ENCODE measurements at places on chromosomes 12 and 14.

DNA sequence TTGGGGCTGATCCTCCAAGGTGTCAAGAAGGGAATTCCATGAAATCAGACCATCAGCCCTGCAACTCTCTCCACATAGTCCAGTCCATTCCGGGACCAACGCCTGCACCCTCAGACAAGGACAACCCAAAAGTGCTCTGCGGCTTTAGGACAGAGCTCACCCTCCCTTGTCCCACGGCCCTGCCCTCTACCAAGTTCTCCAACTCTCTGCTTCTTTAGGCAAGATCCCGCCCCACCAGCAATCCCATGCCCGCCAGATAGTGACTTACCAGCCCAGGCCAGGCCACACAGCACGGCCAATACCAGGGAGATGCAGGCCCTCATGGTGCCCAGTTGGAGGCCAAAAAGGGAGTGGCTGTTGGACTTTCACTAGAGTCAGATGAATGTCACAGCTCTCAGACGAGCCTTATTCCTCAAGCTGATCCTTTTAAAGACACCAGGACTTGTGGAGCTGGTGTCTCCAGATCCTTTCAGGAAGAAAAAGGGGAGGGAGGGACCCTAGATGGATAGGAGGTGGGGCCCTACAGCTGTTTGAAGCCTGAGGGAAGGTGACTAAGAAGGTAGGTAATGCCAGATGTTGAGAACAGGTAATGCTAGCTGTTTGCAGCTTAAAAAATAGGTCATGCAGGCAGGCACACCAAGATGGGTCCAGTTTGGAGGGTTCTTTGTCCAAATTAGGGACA is at the start of gene ENDOU:
TSS of gene ENDOU (minus strand) at position 400 of the 682 bp plus-strand sequence. CDS start at position 323, 77 bp downstream.
- DNase-seq: no peak

DNA sequence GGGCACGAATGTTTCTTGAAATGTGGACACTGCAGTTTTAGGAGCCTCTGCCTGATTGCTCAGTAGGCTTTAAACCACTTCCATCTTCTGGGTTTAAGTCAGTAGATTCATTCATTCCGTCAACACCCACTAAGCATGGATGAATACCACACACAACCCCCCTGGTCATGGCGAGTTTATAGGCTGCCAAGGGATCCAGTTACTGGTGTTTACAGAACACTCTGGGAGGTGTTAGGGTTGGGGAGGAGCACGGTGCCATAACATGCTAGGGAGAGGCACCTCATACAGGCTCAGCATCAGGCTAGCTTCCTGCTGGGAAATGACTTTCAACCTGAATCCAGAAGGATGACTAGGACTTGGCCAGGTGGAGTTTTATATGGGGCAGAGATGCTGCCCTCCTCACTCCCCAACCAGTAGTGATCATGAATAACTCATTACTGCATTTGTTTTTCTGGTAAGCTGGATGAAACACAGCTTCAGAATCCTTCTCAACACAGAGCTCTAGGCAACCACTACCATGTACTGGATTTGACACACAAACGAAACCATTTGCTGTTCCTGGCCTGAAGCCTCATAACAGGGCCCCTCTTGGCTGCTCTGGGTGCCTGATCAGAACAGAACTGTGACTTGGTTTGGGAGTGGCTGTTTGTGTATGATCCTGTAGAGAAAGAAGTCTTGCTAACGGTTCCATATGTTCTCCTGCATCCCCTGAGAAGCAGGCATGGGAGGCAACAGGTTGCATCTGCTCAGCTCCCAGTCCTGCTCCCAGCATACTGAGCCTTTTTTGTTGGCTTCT is 47.9 kb downstream of the FBXW8 start:
- no peak for DNase-seq

DNA sequence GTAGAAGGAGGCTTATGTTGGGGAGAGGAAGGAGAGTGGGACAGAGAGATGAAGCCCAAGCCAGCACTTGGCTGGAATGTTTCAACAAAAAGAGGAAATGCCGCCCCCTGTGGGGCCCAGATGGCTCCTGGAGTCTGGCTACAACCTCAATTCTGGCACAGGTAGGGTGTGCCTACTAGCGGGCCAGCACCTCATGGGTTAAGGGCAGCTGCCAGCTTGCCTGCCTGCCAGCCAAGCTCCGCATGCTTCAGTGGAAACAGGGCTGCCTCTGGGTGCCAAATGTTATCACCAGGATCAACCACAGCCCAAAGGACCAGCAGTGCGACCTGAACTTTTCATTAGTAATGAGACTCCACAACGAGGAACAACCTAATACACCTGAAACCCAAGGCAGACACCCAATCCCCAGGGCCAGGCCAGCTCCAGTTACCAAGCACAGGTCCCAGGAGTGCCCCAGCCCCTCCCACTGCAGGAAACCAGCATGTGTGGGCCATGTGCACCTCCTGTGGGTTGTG is 11.3 kb downstream of the RAB15 start:
- no peak for DNase-seq

- no peak for DNase-seq
These were observed 18.3 kb downstream of the SLC17A8 start for GRCh38 chr12:100375038-100375735.

GRCh38 chr12:41514021-41514777 is 326.1 kb downstream of the PDZRN4 start:
- DNase-seq: no peak

DNA sequence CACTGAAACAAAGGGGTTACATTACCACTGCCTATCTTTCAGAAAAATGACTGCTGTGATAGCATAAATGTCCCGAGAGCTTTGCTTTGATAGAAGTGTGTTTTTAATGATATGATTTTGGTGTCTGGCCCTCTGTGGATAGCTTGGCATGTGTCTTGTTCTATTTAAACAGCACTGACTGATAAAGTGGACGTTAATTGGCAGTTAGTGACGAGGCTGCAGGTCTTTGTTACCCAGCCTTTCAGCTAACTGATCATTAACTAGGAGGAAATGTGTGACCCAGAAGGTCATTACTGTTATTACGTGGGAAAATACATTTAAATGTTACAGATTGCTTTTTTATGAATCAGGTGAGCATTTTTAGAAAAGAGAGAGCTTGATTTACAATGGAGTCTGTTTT is 428.3 kb downstream of the DIO2 start:
- DNase-seq: no peak

DNA sequence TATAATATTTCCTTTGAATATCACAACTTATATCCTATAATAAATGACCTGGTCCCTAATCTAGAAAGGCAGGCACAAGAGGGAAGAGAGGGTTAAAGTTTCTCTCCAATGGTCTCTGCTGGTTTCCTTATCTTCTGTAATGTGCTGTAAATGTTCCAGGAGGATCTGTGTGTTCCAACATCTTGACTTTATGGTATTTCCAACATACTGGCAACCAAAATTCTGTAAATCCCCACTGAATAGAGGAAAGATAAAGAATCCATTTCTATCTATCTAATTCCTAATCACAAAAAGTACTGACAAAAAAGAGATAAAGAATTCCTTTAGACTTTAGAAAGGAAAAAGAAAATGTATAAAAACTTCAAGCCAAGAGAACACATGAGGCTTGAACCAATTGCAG is 146.4 kb upstream of the CCDC198 start:
- no peak for DNase-seq

GRCh38 chr12:65280306-65280705 is 1.8 kb downstream of the MSRB3 start:
- DNase-seq: no peak

DNA sequence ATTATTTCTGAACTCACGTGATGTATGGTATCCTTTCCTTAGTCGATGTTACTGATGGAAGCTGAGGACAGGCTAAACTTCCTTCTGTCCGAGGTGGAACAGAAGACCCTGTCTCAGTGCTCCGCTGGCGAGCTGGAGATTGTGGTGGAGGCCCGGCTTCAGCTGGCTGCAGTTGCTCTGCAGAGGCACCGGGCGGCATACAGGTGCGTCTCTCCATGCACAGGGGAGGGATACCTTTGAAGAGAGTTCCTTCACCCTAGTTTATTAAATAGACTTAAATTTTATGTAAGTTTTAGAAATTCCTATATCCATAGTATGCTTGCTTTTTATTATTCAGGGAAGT is 186.7 kb upstream of the NEDD1 start:
- DNase-seq: no peak

DNA sequence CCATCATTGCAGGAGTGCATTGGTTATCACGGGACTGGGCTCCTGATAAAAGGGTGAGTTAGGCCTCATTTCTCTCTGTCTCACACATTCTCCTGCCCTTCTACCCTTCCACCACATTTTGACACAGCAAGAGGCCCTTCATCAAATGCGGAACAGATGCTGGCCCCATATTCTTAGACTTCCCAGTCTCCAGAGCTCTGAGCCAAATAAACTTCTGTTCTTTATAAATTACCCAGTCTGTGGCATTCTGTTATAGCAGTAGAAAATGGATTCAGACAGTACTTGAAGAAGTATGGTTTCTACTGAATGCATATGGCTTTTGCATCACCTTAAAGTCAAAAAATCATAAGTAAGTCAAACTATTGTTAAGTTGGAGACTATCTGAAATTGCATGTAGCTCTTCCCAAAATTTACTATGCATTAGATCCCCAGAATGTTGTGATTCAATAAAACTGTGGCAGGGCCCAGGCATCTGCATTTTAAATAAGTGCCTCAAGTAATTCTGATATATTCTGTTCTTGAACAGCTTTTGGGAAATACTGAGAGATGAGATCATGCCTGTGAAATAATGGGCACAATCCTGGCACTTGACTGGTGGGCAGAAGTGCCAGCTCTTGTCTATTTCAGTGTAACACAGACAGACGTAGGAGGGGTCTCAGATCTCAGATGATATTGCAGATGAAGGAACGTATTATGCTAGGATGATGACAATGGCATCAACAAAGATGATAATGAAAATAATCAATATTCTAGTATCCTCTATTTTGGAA is 68.2 kb downstream of the E2F7 start:
- no peak for DNase-seq

GRCh38 chr12:67271976-67272375 is 2.8 kb downstream of the CAND1 start:
- no peak for DNase-seq

- DNase-seq: no peak
These were observed 30.4 kb upstream of the SUPT16H start for GRCh38 chr14:21414137-21414631.

- no peak for DNase-seq
These were observed 4.9 kb upstream of the WIF1 start for GRCh38 chr12:65125975-65126374.

DNA sequence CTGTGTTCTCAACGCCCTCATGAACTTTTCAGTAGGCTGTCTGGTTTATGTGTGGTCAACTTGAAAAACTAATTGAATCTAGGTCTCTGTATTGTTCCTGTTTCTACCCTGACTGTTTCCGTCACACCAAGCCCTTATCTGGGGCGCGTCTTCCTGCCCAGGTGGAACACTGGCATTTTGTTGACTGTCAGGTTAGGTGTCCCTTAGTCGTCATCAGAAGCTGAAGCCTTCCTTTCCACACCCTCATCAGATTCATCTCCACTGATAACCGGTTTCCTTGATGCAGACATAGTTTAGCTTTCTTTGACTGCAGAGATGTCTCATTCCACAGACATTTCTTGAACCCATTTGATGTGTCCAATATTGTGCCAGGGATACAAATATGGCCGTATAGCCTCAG is 96.5 kb downstream of the DUSP16 start:
- DNase-seq: no peak

DNA sequence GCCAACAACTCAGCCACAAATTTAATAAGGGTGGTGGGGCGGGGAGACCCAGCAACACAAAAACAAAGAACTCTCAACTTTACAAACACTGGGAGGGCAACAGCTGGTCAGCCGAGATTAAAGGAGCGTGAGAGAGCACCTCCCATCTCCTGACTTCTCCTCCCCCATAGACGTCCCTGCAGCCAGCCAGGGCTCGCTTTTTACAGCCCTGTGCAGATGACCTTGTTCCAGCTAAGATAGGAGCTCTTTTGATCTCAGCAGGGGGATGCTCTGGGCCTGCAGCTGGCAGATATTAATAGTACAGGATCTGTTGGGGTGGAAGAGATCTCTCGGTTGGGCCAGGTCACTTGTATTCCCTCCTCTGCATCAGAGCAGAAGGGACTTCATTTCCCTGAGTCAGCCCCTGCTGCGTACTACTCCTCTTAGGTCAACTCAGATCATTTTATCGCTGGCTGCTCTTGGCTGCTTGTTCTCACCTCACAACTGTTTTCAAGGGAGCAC is 475.8 kb downstream of the RAD51B start:
- no peak for DNase-seq

- DNase-seq: no peak
These were observed 1.1 kb upstream of the GLT1D1 start for GRCh38 chr12:128852026-128852698.

DNA sequence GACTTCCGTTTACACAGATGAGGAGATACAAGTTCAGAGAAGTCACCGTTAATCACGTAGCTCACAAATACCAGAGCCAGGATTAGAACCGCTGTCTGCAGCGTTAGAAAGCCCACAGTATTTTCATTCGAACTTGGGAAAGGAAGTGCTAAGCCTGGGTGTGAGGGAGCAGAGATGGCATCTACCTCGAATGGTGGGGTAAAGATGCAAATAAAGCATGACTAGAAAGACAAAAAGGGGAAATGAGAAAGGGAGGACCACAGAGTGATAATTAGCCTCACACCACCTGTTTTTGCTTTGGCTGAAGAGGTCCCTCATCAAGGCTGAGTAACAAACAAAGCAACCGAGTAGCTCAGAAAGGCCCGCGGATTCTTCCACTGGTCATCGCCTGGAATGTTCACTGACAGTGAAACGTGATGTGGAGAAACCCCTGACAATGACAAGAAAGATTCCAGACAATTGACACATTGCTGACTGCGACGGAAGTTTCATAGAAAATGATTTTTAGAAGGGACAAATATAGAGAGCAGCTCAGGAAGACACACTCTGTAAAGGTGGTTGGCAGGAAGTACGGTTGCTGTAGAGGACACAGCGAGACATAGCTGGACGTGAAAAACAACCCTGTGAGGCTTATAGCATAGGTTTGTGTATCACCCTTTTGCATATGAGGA is 31.5 kb upstream of the BHLHE41 start:
- DNase-seq: peak; percentile 97

DNA sequence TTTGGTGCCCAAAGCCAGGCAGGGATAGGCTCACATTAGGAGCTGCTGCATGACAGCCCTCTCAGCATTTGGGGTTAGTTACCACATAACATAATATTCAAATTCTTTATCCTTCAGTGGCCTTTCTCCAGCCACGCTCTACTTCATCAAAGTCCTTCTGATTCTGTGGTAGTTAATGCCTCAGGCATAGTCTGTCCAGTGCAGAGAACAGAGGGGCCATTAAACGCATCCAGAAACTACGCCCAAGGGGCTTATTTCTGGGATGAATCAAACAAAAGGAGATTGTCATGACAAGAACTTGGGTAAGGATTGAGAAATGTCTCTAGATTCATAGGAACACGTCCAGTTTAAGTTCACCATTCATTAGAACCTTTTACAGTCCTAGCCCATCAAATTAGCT is 183.4 kb upstream of the PLXNC1 start:
- DNase-seq: no peak

Data from NAMALWA (cell line).